Stimulated activated CD4-positive, alpha-beta T cell treated with anti-CD3 and anti-CD28 coated beads, Interleukin-15, amount 100 ng/mL, for 1 hour (primary cell): ENCODE measurements at places on chromosomes 2 and 18.

- DNase-seq = no peak
Measured at GRCh38 chr18:3717376-3718025, 267.5 kb downstream of the TGIF1 start.

DNA sequence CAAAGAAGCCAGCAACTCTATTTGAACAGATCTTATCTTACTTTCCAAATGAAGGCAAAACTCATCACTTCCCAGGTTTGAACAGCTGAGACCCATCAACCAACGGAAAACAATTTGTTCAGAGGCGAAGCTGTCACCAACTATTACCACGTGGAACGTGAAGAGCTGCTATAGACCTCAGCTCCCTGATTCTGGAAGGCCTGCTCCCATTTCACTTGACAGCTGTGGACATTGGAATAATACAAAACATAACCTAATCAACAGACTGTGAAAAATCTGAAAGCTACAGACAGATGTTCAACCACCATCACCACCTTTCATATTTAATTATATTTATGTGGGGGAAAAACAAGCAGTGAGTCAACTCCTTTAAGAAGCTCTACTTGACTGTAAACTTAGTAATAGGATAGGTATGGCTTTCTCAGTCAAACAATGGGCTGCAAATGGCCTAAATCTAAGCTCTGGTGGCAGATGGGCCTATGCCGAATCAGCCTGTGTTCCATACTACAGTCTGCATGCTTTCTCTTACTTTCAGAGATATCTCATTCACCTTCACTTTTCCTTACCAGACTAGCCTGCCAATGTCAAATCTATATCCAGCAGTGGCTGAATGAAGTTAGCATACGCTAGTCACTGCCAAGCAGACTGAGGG is 896.4 kb downstream of the TDRD15 start:
- no peak for DNase-seq

- DNase-seq = no peak
Measured at GRCh38 chr2:12669036-12669435, 47.7 kb upstream of the TRIB2 start.

DNA sequence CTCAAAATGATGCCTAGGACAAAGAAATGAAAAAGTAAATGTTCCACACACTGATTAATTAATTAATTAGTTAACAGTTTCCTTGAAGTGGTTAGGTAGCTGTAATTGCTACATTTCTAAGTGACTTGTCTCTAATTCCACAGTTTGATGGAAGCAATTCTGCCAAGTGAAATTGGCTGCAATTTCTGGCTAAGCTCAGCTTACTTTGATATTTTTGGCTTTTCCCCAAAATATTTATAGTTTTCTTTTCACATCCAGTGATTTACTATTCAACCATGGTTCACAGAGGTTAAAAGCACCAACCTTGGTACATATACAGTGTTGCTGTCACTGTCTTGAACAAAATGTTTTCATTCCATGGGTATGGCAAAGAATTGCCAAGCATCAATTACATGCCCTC is 459.5 kb upstream of the CDH20 start:
- no peak for DNase-seq

DNA sequence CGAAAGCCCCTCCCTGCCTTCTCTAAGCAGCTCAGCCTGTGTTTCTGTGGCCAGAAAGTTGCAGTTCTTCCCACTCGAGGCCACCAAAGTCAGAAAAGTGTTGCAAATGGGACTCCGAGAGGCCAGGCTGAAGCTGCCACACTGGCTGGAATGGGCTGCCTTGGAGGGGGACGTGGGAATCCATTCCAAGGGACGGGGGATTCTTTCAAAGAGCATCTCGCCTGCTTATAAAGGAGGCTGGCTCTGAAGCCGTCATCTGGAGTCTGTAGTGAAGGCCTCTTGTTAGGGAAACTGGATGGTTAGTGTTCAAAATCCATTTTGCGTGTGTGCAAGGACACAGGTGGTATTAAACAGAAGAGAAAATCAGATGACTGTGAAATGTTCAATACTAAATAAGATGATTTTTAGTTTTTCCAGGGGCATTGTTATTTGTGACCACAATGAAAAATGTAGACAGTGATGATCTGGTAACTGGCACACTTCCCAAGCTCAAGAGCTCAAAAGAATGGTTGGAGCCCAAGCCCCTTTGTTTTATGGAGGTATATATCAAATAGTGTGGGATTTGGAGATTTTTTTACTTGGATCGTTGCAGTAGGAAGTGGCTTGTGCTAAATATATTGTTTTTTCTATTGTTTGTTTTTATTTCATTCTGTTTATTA is 782 bp downstream of the FAM228B start:
- DNase-seq = no peak

GRCh38 chr2:36607947-36608346 is 10.0 kb upstream of the FEZ2 start:
- no peak for DNase-seq

GRCh38 chr2:102637358-102637757 is 18.0 kb downstream of the SLC9A2 start:
- no peak for DNase-seq

- DNase-seq = no peak
Measured at GRCh38 chr2:150675807-150676206, 188.3 kb upstream of the RND3 start.

- DNase-seq = no peak
Measured at GRCh38 chr2:142041996-142042395, 88.8 kb downstream of the LRP1B start.

DNA sequence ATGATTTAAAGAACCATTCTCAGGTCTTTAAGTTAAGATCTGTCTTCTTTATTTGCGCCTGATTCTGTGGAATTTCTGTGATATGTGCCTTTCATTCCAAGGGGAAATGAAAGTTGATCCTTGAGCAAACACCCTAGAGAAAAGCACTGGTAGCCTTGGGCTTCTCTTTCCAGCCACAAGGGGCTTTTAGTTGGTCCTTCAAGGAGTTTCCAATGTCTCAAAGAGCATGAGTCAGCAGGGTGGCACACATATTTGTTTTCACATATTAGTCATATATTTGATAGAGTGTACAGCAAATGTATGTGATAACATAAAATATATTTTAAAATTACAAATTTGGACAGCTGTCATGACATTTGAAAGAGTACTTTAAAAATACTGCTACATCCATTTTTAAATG is 339.5 kb downstream of the TXNL1 start:
- no peak for DNase-seq
